ENCODE measurements at places on chromosomes 5 and 9.

DNA sequence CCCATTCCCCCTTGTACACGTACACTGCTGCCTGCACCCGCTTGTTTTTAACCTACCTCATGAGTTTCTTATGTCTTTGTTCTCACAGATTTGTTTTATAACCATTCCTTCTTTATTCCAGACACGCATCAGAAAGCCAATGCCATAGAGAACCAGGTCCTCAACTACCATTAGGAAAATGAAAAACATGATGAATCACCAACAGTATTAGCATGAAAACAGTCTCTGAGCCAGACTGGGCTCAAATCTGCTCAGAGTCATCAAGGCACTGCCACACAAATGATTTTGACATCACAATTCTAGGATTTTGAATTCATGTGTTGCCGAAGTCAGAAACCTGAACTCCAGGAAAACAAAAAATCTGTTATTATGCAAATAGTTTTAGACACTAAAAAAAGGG, 394.1 kb upstream of the GRIA1 start:
- DNase-seq = no peak

DNA sequence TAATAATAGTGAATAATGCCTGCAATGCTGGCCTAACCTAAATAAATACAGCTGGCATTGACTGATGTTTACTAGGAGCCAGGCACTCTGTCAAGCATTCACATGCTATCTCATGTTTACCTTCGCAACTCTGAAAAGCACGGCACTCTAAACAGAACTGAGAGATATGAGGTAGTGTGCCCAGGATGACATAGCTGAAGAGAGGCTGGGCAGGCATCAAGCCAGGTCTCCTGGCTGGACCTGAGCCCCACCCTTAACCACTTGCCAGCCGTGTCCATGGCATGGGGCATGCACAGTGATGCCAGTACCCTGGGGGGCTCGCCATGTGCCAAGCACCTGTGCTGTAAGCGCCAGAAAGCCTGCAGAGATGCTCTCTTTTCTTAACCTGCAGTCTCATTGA, 119.4 kb upstream of the MVB12B start:
- DNase-seq = no peak

GRCh38 chr5:73321757-73322436, 126.7 kb downstream of the FOXD1 start:
- no peak for DNase-seq

DNA sequence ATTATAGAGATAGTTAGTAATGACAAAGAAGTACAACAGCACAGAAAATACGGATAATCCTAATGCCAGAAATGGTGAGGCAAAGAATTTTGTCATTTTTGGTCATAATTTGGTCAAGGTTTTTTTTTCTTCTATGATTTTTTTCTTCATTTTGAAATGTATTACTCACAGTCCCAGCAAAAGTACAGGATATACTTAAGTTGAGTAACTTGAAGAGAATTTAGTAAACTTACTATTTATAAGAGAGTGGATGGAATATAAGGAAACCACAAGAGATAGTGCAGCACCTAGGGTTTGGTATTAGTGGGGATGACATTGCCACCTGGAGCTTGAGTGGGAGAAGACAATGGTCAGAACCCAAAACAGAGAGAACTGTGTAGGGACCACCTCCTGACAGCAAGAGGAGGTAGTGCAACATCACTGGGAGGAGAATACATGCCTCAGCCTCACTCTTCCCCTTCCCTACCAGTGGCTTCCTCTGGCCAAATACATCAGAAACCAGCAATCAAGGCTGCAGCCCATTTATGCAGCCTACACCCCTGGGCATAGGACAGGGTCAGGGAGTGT, 434.5 kb upstream of the TRPC7 start:
- DNase-seq = no peak
